ENCODE measurements at places on chromosomes 2 and 18.

- DNase-seq = peak; percentile 51
These were observed 186.0 kb downstream of the GULP1 start for GRCh38 chr2:188477564-188478103.

- no peak for DNase-seq
These were observed 202.3 kb upstream of the RAB6C start for GRCh38 chr2:129777146-129777545.

- no peak for DNase-seq
These were observed 586 bp downstream of the PDE11A start for GRCh38 chr2:178072000-178072382.

- no peak for DNase-seq
These were observed 83.4 kb downstream of the ZFP36L2 start for GRCh38 chr2:43142921-43143438.

DNA sequence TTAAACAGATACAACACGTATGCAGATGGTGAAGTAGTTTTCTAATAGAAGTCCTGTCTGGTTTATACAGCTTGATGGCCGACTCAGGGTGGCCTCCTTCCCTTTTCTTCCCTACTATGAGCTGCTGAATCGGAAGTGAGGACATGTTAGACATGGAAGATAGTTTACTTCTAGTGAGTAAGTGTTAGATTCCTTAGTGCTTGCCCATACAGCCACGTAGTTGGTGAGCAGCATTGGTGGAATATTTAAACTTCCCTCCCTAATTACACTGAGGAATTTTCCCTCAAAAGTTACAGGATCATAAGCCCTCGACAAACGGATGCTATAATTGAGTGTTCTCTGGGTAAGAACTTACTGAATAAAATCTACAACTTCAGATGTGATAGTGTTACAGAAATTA, 52.1 kb downstream of the RHBDD1 start:
- DNase-seq = no peak

DNA sequence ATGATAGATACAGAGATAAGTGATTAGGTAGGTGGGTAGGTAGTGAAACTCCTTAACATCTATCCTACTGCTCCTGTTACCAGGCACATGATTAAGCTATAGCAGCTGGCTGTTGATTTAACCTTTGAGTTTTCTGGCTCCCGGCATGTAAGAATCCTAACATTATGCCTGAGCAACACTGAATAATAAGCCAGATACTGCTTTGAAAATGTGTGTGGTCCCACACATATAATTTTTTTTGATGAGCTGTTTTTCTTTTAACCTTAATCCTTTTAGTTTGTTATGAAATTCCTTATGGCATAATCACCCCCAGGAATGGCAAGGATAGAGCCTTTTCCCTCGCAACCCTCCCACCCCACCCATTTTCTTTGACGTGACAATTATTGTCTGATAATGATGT, 104.2 kb upstream of the NEUROD1 start:
- no peak for DNase-seq

- DNase-seq = no peak
These were observed 25.9 kb downstream of the TMSB10 start for GRCh38 chr2:84931384-84931821.

DNA sequence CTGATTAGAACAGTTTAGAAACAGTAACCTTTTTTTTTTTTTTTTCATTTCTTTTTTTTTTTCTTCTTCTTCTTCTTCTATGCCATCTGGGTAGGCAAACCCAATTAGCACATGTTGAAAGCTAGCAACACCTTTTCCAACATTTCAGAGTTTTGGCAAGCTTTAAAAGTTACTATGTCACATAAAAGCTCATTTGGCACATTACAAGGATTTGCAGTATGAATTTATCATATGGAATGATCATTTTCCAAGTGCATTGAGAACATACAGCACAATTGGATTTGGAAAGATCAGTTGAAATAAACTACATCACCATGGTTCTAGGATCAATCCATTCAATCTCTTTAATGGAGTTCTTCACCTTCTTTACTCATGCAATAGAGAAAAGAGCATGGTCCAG, 847.0 kb downstream of the LRRTM4 start:
- no peak for DNase-seq

GRCh38 chr18:59402432-59403090, 43.5 kb upstream of the LMAN1 start:
- peak; percentile 60 for DNase-seq

DNA sequence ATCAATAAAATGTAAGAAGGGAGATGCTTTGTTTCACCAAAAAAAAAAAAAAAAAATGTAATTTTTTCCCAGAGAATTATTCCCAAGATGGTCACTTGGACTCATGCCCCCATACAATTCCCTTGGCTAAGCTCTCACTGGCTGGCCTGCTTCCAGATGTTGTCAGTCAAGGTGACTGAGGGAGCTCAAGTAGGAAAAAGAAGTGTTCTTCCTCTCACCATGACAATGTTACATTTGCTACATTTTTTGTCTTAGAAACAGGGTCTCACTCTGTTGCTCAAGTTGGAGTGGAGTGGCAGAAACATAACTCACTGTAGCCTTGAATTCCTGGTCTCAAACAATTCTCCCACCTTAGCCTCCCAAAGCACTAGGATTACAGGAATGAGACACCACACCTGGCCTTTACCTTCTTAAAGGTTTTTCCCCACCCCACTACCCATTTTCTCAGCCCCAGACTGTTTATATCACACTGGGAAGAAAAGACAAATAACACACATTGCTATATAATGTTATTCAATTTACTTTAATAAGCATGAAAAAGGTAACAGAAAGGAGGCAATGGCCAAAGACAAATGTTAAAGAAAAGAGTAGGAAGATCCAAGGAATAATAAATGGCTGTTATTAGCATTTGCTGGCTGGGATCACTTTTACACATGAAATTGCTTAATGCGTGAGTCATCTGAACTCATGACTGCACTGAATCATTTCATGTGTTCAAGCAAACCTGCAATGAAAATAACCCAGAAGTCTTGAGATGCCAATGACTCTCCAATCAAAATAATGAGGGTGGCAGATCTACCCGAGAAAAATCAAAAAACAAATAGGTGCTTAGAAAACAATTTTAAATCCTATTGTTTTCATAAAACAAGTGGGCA, 45.2 kb downstream of the ACVR1 start:
- peak; percentile 82 for DNase-seq

DNA sequence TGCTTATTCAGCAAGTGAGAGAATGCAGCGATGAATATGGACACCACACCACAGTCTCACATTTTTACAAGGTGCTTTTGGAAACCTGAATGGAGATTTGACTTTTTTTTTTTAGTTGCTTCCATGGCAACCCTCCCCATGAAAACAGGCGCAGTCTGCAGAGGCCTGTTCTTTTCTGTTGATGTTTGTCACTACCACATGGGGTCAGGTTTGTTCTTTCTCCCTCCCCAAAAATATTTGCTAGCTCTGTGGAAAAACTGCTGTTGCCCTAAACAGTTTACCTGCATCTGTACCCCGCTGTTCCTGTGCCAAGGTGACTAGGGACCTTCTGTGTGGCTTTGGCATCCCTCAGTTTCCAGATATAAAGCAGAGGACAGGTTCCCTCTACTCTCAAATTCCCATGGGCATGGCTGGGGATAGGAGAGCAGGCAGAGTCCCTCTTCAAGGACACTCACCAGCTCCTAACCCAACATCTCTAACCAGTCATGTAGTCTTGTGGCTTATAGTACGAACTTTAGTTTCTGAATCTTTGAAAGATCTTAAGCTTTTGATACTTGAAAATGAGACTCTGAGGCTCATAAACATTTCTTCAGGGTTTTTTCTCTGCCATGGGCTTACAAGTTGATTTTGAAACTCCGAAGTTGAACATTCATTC, 14.7 kb upstream of the MAPRE2 start:
- DNase-seq = no peak

Measured in large intestine (tissue), 12 donors.